ENCODE measurements at places on chromosomes 1 and 21. TPM values are rescaled to one million over a fixed set of nuclear protein-coding genes. Genes with fewer than 3 reads are reported as not detected.
A peak's percentile ranks its signal among the peaks of the same experiment; 100 is the strongest.

HEYL gene
- total RNA-seq, result 0.63 TPM

CITED4 gene
- 13.9 TPM for total RNA-seq

CFHR4 gene
- total RNA-seq, result not detected

ANGPTL3 gene
- total RNA-seq, result 0.04 TPM

OR2M3 gene
- total RNA-seq, result not detected

PRAMEF10 gene
- total RNA-seq, result not detected

TRPM2 gene
- 0.42 TPM for total RNA-seq

- no peak for DNase-seq
Measured at GRCh38 chr1:86852782-86853408, 61.0 kb downstream of the SELENOF start.

DNA sequence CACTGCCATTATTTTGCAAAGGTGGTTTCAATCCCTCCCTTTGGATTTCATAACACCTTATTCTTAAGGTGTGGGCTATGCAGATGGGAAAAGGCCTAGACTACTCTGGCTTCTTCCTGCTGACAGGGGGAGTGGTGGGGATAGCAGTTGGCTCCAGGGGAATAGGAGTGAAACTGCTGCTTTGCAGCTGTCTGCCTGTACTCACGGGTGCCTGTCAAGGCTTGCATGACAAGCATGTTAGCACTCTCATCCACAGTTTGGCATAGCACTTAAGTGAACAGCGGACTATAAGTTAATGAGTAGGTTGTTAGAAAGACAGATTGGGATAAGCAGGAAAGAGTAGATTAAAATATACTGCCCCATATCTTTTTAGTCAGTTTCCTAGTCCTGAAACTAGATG is 287.5 kb upstream of the DAB1 start:
- DNase-seq, result no peak

DNA sequence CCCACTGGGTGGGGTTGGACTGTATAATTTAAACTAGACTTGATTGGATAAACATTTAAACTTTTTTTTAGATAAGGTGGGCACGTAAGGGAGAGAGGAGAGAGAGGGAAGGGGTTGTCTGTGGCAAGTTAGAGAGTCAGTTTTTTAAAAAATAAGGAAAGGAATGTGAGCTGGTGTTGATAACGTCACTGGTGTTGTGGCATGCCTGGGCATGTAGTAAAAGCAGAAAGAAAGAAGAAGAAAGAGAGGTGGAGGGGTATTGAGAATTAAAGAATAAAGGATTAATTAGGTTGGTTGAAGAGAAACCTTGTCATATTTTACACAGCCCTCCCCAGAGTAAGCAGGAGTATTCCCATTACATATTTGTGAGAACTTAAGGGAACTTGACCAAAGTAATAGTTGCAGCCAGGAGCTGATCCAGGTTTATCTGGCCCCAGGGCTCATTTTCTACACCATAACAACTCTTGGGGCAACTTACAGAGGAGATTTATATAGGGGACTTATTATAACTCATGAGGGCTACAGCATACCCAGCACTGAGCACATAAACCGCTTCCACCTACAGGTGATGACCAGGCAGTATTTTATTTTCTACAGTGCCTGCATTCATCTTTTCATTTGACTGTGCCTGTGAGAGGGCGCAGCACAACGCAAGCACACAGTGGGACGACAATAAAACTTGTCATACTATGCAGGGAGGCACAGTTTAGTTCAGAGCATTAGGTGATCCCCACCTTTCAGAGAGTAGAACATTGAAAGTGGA is 70.2 kb downstream of the CCDC30 start:
- DNase-seq, result peak; percentile 18

DNA sequence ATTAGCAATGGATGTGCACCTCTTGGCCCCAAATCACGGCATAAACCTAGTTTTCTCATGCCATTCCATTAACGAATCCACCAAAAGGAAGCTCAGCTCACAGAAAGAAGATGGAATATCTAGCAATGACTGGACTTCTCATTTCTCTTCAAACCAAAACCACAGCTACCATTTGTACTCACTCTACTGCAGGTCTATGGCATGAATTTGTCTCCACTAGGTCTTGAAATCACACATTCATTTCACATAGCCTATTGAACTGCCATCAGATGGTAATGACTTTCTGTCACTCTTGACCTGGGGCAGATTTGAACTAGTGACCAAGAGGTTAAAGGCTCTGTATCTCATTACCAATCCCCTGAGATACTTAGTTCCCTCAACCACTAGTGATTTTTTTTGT is 382.7 kb downstream of the DPYD start:
- no peak for DNase-seq

GRCh38 chr1:2156866-2157265 is 37.7 kb downstream of the FAAP20 start:
- no peak for DNase-seq

- DNase-seq, result no peak
Measured at GRCh38 chr1:160460683-160461287, 60.4 kb downstream of the VANGL2 start.

DNA sequence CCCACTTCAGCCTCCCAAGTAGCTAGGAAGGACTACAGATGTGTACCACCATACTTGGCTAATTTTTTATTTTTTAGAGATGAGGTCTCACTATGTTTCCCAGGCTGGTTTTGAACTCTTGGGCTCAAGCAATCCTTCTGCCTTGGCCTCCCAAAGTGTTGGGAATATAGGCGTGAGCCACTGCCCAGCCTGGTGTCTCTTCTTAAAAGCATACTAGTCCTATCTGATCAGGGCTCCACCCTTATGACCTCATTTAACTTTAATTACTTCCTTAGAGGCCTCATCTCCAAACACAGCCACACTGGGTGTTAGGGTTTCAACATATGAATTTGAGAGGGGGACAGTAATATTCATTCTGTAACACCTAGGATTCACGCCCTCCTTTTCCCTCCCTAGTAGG is 130.9 kb downstream of the GLIS1 start:
- DNase-seq, result no peak

- DNase-seq, result no peak
Measured at GRCh38 chr1:223390618-223391017, 2.6 kb upstream of the CCDC185 start.

GRCh38 chr1:20112279-20113000 is 6.9 kb downstream of the PLA2G2D start:
- DNase-seq, result no peak

- no peak for DNase-seq
Measured at GRCh38 chr21:45304945-45305344, 17.2 kb upstream of the POFUT2 start.

- DNase-seq, result no peak
Measured at GRCh38 chr1:213409208-213409631, 358.2 kb downstream of the RPS6KC1 start.

DNA sequence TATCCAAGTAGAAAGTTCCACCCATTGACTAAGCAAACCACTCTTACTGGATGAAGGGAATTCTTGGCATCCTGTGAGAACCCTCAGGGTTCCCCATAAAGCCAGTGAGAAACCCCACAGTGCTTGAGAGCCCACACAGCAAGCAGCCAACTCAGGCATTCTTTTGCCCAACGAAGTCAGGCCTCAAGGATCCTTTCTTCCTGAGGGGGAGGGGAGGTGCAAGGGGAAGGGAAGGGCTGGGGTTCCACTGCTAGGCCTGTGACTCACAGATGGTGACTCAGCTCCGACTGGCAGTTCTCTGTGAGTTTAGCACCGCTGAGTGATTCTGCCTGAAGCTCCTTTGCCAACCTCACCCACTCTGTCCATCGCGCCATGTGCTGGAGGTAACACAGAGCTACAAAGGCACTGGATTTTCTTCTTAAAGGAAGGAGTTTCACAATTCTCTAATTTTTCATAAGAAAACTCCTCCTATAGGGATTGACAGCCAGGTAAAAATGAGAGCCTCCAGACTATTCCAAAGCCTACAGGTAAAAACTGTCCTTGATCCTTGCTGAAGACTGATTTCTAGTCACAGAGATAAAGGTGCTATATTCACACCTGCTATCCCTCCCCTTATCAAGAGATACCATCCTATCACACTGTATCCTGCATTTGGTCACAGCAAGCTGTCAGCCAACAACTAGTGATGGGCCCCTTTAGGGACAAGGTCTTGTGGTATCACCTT is 4.8 kb downstream of the ENO1 start:
- peak; percentile 80 for DNase-seq

GRCh38 chr1:244083383-244083943 is 32.4 kb downstream of the ZBTB18 start:
- DNase-seq, result no peak

- no peak for DNase-seq
Measured at GRCh38 chr1:172944931-172945330, 105.8 kb downstream of the TNFSF18 start.

GRCh38 chr1:56515898-56516538 is 63.3 kb downstream of the PLPP3 start:
- no peak for DNase-seq

- no peak for DNase-seq
Measured at GRCh38 chr21:42491328-42491727, 4.7 kb downstream of the RSPH1 start.

- no peak for DNase-seq
Measured at GRCh38 chr1:234479310-234479559, 256 bp upstream of the TARBP1 start.

GRCh38 chr1:248906753-248907661 is 972 bp downstream of the PGBD2 start:
- DNase-seq, result no peak

DNA sequence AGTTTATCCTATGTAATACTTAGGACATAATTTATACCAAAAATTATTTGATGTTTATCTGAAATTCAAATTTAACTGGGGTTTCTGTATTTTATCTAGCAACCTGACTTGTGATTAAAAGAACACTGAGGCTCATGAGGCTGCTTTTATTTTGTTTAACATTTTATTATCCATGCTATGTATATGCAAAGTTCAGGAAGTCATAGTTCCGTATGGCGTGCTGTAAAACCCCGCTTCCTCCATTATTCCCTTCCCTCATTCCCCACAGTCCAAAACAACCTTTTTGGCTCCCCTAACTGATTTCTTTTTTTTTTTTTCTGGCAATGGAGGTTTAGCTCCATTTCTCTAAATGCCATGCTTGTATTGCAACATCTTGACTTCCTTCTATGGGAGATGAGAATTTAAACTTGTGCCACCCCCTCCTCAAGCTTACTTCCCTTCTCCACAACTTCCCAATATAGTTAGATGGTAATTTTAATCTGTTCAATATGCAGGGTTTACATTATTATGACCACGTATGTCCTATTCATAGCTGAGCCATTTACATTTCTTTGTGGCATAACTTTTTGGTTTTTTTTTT is 138.0 kb upstream of the DNAH14 start:
- no peak for DNase-seq

DNA sequence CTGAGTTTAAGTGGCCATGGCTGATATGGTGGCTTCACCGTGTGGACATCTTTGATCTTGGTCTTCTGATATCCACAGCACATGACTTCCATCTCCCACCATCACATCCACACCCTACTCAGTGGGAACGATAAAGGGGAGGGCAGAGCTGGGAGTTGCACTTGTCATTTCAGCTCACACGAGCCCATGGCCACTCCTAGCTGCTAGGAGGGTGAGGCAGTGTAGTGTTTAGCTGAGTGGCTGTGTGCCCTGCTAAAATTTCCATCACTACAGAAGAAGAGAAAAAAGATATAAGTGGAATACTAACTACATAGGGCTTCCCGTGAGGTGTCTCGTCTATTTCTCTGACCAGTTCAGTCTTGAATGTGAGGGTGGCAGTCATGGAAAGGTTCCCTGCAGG is 123.3 kb upstream of the EDN2 start:
- DNase-seq, result no peak

GRCh38 chr1:34037109-34037508 is 127.9 kb downstream of the CSMD2 start:
- no peak for DNase-seq

DNA sequence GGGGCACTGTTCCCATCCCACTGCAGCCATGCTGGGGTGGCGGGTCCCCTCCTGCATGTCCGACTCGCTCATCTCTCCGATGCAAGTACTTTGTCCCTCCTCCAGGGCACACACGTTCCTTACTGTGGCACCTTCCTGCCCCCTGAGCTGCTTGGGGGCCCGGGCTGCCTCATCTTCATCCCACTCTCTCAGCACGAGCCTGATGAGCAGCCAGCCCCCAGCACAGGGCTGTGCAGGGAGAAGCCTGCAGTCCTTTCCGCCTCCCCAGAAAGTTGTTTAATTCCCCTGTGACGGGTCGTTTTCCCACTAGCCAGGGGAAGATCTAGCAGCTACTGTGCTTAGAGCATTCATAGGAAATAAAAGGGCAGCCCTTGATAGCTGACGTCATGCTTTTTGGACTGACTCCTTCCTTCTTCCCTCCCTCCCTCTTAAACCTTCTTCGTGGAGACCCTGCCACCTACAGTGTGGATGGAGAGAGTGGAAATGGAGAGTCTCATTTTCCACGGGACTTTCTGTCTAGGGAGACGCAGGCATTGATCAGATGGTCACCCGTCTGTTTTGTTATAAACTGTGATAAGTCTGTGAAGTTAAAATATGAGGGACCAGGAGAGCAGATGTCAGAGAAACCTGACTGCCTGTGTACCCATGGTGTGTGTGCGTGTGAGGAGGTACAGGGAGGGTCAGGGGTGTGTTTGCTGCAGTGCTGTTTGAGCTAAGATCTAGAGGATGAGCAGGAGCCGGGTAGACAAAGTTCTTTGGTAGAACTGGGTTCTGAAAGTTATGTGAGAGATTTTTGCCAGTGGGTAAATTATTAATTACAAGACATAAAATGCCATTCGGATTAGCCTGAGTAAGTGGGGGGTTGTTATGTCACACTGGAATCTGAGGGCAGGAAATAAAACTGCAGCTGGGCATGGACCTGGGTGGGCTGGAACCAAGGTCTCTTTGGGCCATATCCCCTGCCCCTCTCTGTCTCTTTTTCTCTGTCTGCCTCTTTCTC is 34.3 kb downstream of the GPR137B start:
- DNase-seq, result no peak

- DNase-seq, result peak; percentile 78
Measured at GRCh38 chr1:236451796-236452373, 57.8 kb downstream of the EDARADD start.

- peak; percentile 51 for DNase-seq
Measured at GRCh38 chr1:59057211-59057694, 239.6 kb upstream of the FGGY start.

DNA sequence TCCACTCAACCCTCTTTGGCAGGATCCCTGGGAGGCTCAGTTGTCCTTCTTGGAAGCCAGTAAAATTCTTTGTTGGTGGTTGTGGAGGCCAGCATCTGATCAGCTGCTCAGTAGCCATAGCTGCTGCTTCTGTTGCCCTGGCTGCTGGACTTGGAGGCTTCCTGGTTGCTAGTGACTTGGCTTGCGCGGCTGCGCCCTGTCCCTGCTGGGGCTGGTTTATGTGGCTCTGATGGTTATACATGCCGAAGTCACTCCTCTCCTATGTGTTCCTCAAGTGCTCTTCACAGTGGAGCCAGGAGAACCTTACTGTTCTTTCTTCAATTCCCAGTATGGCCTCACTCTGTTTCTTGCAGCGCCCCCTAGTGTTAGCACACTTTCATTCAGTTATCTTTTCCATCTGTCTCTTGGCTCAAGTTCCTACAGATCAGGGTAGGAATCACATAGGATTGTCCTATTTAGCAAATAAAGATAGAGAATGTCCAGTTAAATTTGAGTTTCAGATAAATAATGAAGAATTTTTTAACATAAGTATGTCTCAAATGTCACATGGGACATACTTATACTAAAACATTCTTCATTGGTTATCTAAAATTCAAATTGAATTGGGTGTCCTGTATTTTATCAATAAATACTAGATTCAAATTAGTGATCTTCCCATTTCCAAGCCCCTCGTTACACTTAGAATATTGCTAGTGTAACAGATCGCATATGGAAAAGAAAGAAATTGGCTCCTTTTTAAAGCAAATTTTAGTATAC is 176.5 kb downstream of the TGFB2 start:
- DNase-seq, result peak; percentile 38

GRCh38 chr1:52238474-52238873 is 96.6 kb downstream of the ZFYVE9 start:
- DNase-seq, result no peak

Data from H7 (cell line).